ENCODE measurements at places on chromosomes 2 and 18.

DNA sequence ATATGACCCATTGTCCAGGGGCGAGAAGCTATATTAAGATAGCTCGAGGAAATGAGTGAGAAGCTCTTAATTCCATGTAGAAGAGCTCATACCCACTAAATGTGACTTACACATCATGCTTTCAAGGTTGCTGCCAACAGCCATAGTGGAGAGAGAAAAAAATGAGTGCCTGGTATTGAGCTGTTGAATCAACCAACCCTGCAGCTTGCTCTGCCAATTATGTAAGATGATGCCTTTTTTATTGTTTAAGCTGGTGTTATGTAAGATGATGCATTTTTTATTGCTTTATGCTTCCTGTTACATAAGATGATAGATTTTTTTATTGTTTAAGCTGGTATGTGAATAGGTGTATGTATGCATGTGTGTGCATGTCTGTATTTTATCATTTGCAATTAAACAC lies 228.2 kb downstream of the CCDC178 start:
- DNase-seq: no peak

- no peak for DNase-seq
Measured at GRCh38 chr2:41836948-41837347, 210.9 kb upstream of the PKDCC start.

DNA sequence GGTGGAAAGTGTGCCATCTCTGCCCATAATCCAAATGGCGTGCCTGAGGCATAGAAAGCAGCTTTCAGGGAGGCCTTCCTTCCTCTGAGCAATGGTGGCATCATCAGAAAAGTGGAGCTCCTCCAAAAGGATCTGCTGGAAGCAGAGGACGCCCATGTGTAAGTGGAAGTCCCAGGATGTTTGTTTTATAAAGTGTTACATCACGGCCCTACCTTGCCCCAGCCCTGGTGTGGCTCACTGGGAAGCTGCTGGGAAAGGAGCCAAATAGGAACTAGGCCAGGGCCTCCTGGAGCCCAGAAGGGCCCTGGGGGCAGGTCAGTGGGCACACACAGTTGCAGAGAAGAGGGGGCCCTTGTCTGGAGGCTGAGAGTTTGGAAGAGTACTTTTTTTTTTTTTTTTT lies 4.2 kb upstream of the ODC1 start:
- DNase-seq: no peak

DNA sequence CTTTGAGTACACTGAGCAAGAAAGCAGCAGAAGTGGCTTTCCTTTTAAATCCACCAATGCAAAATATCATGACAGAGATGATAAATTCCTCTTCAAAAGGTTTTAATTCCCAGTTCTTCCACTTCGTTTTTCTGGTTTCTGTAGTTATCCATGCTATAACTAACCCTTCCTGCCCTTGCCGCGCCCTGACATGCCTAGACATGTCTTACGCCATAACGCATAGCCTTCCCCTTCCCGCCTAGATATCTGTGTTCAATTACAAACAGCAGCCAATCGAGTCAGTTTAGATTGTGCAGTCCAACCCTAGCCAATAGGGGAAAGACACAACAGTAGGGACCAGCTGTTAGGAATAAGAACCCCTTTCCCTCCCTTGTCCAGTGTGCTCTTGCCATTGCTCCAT lies 16.1 kb downstream of the PRPF40A start:
- DNase-seq: no peak

DNA sequence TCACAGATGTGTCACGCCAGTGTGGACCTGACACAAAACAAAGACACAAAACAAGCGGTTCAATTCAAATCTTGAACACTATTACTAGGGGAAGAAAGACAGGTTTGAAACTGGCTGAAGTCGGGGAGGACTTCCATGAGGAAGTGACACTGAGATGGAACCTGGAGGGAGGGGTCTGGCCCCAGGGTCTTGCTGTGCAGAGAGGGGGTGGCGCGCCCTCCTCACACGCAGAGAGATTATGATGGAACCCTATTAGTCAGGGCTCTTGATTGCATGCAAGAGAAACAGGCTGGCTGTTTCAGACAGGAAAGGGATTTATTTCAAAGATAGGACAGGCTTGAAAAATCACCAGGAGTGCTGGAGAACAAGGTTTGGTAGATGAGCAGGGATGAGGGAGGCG lies 363.6 kb upstream of the HS6ST1 start:
- no peak for DNase-seq

GRCh38 chr2:218274586-218274985 lies 4.3 kb downstream of the PNKD start:
- DNase-seq: no peak

DNA sequence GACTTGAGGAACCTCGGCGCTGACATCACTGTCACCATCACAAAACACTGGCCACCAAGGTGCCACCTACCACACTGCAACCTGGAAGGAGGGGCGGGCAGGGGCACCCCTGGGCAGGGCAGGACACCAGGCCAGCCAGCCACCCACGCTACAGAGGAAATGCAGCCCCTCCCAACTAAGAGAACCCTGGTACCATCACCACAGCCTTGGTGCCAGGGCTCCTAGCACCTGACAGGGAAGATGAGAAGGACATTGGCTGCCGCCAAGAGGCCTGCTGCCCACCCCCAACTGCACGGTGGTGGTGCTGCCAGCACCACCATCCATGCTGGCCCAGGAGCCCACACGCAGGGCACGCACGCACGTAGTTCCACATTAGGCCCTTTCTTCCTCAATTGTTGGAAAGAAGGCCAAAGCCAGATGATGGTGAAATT lies 88.7 kb downstream of the HDAC4 start:
- DNase-seq: no peak

- DNase-seq: no peak
Measured at GRCh38 chr2:18787726-18788125, 198.4 kb upstream of the NT5C1B start.

DNA sequence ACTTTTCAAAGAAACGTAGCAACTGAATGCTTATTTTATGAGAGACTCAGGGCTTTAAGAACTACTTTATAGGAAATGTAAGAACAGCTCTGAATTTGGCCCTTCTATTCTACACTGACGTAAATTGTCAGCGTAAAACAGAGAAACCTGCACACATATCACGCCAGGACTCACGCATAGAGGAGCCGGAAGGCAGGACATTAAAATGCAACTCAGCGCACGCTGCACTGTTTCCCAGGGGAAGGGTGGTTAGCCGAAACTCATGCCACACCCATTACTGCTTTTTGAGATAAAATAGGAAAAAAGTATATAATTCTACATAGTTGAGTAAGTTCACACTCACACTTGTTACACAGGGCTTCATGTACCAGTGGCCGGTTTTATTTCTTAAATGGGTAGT lies 7.4 kb downstream of the TUBB6 start:
- DNase-seq: no peak

DNA sequence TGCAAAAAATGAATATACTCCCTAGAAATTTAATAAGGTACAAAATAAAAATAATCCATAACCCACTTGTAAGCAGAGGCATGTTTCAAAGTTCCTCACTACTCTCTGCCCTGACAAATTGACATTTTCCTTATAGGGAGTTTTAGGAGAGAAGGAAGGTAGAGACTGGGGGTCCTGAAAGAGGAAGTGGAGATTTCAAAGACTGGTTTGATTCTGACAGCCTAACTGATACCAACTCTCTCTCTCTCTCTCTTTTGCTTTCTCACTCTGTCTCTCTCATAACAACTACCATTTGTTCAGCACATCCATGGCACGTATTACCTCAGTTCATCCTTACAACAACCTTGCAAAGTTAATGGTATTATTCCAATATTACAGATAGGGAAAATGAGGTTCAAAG lies 18.6 kb downstream of the FZD7 start:
- no peak for DNase-seq

DNA sequence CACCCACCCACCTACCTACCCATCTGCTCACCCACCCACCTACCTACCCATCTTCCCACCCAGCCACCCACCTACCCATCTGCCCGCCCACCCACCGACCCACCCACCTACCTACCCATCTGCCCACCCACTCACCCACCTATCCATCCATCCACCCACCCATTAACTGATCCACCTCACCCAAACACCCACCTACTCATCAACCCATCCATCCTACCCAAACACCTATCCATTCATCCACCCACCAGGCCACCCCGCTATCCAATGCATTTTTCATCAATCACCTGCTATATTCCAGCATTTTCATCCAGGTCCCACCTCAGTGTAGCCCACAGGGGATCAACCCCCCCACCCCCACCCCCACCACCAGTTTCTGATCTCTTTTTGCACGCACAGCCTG lies 121.8 kb downstream of the GLI2 start:
- DNase-seq: no peak

DNA sequence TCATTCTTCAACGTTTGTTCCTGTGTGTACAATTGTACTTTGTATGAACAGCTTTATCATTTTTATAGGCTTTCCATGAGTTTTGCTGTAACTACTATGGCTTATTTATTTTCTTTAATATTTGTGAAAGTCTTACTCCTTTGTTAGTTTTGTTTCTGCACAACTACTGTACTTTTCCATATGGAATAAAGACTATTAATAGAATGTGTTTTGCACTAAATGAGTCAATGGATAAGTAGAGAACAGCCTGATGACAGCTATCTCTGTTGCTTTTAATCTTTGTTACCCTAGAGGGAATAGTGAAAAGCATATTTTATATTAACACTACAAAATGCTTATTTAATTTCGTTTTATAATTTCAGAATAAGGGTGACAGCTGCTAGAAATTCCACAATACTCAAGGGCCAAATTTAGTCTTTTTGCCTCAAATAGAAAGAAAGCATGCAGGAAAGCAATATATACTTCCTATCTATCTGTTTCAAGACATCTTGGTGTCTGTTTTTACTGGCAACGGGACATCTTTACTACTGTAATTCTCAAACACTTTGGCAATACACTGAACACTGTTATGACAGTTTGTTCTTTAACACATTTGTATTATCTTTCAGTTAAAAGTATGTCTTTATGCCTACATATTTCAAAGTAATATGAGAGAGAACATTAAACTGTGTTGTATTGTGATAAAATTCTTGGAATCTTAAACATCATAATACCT lies 53.9 kb downstream of the WDSUB1 start:
- DNase-seq: no peak

DNA sequence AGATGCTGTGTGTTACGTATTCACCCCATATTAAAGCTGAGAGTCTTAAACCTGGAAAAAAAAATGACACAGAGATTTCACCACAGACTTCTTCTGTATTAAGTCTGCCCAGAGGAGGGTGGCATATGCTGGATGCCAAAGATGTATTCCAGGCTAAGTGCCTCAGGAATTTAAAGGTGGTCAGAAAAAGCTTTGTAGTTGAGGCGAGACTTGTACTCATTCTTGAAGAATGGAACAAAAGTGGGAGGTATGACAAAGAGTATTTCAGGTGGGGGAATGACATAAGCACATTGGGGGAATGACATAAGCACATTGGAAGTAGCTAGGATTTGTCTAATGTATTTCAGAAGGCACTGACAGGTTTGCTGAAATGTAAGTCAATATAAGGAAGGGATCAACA lies 98.6 kb downstream of the BABAM2 start:
- no peak for DNase-seq

GRCh38 chr2:186032102-186032738 lies 293.6 kb downstream of the FSIP2 start:
- DNase-seq: no peak

DNA sequence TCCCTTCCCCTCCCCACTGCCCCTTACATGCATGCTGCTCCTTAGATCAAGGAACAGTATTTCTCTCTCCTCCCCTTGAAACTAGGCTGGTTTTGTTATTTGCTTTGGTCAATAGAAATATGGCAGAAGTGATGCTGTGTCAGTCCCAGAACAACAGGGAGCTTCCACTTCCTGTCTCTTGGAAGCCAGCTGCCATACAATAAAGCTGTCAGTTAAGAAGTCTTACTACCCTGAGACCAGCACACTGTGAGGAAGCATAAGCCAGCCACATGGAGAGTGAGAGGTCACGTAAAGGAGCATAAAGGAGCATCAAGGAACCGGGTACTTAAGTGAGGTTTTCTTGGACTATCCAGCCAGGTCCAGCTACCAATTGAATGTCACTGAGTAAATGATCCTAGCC lies 126.6 kb downstream of the NOL4 start:
- no peak for DNase-seq

GRCh38 chr2:236956641-236957040 lies 129.0 kb upstream of the COPS8 start:
- DNase-seq: no peak

DNA sequence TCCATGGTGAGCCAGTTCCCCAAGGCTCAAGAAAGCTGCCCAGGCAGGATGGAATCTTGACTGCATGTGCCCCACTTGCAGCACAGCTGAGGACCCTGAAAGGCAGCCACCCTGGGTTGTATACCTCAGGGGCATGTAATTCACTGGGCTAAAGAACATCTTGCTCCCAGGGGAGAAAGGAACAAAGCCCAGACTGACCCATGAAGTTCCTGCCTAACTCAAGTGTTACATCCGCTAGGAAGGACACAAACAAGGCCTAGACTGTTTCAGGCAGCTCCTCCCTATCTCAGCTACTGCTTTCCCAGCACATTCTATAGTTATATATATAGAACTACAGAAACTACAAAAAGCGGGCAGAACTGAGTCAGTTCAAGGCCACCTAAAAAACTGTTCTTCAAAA lies 69.0 kb downstream of the RBM43 start:
- no peak for DNase-seq

DNA sequence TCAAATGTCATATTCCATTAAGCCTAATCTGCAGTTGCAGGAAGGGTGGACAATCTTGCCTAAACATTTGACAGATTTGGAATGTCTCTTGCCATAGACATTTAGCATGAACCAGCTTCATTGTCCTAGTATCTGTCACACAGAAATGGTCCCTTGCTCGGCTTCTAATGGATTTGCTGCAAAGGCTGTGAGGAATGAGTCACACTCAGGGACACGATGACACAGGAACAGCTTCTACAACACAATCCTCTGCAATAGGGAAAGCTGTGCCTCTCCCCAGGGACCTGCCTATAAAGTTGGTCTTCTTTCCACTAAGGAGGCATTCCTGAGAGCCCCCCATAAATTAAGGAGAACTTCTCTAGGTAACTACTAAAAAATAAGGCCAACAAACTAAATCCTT lies 155.1 kb upstream of the L3MBTL4 start:
- DNase-seq: no peak

GRCh38 chr2:120935339-120936313 lies 200.0 kb downstream of the GLI2 start:
- DNase-seq: no peak

GRCh38 chr2:74924463-74925265 lies 33.8 kb upstream of the POLE4 start:
- DNase-seq: no peak

DNA sequence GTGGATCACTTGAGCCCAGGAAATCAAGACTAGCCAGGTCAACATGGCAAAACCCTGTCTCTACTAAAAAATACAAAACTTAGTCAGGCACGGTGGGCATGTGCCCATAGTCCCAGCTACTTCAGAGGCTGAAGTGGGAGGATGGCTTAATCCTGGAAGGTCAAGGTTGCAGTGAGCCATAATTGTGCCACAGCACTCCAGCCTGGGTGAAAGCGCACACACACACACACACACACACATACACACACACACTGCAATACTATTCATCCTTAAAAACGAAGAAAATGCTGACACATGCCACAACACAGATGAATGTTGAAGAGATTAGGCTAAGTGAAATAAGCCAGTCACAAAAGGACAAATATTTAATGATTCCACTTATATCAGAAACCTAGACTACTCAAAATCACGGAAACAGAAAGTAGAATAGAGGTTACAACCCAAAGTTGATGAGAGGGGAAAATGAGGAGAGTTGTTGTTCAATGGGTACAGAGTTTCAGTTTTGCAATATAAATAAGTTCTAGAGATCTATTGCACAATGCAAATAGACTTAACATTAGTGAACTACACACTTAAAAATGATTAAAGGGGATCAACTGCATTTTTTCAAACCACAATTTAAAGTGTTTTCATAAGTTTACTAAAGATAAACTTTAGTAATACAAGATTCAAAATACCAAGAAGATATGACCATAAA lies 114.5 kb downstream of the USP34 start:
- no peak for DNase-seq

Measured in stimulated activated CD8-positive, alpha-beta memory T cell treated with anti-CD3 and anti-CD28 coated beads, Interleukin-4, amount 100 ng/mL, for 24 hours (primary cell).